NCI-H2029 (cell line): ENCODE measurements at places on chromosomes 12 and 14.

- no peak for DNase-seq
Observed at GRCh38 chr12:10717410-10717809, 5.7 kb downstream of the YBX3 start.

DNA sequence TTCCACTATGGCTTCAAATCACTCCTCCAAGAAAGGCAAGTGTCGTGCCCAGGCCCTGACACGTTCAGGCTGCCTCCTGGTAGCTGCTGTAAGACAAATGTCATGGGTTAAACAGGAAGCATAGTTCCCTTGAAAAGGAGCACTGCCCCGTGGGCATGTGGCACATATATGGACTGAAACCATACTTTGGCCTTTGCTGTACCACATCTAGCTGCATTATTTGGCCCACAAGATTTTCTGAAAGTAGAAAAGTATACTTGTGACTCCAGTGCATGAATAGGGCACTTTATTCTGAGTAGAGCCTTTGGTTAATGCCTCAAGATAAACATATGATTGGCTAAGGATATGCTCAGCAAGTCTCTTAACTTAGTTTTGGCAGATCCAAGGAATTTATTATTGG lies 218.7 kb upstream of the EGLN3 start:
- no peak for DNase-seq

- DNase-seq: no peak
Observed at GRCh38 chr12:69897744-69898143, 72.7 kb downstream of the MYRFL start.

- DNase-seq: no peak
Observed at GRCh38 chr12:67804168-67804567, 155.6 kb downstream of the DYRK2 start.
